ENCODE measurements at places on chromosomes 3 and 15. TPM values are rescaled to one million over a fixed set of nuclear protein-coding genes. Genes with fewer than 3 reads are reported as not detected.

DNA sequence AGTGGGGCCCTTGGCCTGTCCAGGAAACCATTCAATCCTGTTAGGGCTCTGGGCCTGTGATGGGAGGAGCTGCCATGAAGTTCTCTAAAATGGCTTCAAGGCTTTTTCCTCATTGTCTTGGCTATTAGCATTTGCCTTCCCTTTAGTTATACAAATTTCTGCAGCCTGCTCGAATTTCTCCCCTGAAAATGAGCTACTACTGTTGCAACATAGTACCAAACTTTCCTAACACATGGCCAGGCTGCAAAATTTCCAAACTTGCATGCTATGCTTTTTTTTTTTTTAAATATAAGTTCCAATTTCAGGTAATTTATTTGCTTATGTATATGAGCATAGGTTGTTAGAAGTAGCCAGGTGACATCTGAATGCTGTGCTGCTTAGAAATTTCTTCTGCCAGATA is 560.8 kb upstream of the TBL1XR1 start:
- H3K4me3 ChIP-seq = no peak overlapping the region
- peaks cover 8% of the 10 kb centered on the region for H3K4me1 ChIP-seq
- DNase-seq = no peak
- H3K27ac ChIP-seq = no peak overlapping the region
- no peaks in the 10 kb centered on the region for H3K36me3 ChIP-seq

DNA sequence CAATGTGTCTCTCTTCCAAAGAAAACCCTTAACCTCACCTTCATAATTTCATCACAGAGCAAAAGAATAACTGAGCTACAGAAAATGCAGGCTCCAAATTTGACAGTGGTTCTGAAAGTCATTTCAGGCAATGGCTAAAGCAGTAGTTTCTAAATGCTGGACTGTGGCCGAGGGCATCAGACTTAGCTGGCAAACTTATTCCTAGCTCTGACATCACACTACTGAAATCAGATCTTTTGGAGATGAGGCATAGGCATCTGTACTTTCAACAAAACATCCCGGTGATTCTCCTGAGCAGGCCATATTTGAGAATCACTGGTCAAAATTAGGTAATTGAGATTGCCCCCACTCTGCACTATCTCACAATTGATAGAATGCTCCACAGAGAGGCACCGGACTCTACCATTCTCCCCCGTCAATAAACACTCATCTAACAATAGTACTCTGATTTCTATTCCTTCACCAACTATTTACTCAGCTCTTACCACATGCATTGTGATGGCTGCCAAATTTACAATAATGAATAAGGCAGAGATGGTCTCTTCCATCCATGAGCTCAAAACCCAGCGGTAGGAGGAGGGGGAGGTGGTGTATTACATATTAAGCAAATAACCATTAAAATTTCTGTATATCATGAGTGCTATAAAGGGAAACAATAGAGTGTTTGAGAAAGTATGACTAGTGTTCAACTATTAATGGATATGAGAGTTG is 57.3 kb upstream of the SPRED1 start:
- no peak overlapping the region for H3K27ac ChIP-seq
- no peaks in the 10 kb centered on the region for H3K36me3 ChIP-seq
- H3K27me3 ChIP-seq = no peaks in the 10 kb centered on the region
- H3K4me1 ChIP-seq = no peaks in the 10 kb centered on the region
- no peak overlapping the region for H3K4me3 ChIP-seq

The APOD gene
- total RNA-seq = 59.4 TPM

The GOLGA8T gene
- 0.20 TPM for total RNA-seq

The ACTC1 gene
- total RNA-seq = 3.4 TPM

Measured in upper lobe of right lung (tissue), 1 donor.